GM12892 (cell line): ENCODE measurements at places on chromosomes 11 and 22.

DNA sequence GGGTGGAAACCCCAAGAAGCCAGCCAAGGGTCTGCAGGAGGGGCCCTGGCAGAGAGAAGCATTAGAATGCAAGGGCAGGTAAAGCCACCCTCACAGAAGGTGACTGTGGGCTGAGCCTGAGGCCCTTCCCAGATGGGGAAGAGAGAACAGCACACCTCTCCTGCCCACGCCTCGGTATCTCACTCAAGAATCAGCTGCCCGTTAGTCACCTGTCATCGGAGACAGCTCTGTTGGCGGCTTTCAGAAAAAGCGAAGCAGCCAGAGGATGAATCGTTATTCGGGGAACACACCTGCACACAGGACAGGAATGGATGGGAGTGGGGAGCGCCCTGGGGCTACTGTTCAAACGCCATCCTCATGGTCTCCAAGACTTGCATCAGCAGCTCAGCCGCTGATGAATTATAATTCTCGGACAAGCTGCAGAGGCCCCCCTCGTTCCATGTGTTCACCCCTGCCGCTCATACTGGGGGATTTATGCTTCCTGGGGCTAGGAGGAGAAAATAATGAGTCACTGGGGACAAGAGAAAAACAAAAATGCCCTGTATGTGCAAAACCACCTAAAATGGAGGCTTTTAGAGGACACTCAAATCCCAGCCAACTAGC, 21.6 kb upstream of the TMA7B start:
- DNase-seq, result no peak

GRCh38 chr11:64156235-64157011, 9.5 kb downstream of the MACROD1 start:
- DNase-seq, result no peak

DNA sequence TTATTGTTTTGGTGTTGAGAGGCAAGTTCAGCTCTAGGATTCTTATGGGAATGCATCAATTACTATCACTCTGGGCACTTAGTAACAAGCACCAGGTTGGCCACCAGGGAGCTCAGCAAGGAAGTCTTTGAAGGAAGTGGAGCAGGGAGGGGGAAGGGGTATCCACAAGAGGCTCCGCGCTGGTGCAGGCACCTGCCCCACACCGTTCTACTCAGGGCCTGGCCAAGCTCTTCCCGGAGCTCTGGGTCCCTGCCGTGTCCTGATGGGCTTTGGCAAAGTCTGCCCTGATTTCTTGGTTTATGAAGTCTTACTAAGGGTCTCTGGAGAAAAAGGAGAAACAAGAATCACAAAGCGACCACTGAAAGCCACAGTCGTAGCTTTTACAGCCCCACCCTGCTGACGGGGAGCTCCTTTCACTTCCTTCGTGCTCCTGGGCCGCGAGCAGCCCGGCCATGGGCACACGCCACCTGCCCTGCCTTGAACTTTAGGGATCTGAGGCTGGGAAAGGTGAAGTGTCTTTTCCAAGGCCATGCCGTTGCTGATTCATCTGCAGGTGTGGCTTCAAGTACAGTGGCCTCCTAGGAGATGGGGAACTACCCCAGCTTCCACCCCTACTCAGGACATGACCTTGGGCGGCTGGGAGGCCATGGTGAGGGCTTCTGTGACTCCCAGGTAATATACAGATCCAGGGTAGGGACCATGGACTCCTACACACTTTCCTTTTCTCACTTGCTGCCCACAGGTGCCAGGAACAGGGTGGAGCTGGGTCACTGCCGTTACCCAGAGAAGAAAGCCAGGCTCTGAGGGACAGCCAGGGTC, 15.9 kb upstream of the LRRC32 start:
- peak; percentile 61 for DNase-seq

DNA sequence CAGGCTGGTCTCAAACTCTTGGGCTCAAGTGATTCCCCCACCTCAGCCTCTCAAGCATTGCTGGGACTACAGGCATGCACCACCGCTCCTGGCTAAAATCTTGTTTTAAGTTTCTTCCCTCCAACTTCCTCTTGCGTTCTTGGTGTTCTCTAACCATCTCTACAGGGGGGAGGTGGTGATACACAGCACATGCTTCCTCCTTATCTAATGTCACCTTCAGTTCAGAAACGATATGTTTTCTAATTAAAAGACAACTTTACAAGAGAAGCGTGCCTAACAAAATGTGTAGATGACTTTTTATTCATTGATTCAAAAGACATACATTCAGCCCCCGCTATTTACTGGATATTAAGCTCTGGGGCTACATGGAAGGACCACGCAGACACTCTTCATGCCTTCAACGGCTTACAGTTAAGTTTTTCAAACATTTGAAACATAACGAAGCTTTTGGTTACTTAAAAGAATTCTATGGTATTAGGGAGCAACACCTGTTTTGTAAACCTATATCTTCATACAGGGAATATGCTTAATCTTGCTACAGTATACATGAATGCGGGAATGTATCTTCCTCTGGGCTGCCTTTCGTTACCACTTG, 933 bp upstream of the DLAT start:
- peak; percentile 11 for DNase-seq

DNA sequence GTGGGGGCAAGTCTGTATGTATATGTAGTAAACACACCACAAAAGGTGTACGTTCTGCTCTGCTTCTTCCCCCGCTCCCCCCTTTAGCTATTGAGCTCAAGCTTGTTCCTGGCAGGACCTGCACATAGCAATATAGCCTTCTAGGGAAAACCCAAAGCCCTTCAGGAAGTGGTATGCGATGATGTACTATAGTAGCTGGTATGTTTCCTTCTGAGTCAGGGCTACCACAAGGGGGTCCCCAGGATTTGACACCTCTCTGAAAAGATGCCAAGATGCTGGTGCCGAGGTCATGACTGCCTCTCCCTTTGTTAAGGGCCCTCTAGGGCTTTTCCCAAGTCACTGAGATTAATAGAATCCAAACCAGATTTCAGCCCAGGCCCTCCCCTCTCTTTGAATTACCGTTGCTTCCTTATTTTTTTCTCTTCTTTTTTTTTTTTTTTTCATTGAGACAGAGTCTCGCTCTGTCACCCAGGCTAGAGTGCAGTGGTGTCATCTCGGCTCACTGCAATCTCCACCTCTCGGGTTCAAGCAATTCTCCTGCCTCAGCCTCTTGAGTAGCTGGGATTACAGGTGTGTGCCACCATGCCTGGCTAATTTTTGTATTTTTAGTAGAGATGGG, 268.4 kb downstream of the ETS1 start:
- DNase-seq, result no peak

DNA sequence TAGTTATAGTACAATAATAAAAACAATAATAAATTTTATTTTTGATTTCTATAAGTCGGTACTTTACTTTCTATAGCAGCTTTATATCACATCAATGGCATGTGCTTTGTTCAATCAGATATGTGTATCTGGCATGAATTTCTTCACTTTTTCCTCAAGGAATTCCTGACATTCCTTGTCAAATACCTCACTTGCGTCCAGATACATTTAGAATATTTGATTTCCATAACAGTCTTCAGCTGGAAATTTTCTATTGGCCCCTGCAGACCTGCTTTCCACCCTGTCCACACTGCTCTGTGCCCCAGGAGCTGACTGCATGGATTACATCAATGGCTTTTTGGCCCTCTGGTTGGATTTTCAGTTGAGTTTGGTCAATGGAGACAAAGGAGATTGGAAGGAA, 93.2 kb downstream of the FAR1 start:
- no peak for DNase-seq

GRCh38 chr11:93013646-93014045, 44.2 kb downstream of the MTNR1B start:
- no peak for DNase-seq

DNA sequence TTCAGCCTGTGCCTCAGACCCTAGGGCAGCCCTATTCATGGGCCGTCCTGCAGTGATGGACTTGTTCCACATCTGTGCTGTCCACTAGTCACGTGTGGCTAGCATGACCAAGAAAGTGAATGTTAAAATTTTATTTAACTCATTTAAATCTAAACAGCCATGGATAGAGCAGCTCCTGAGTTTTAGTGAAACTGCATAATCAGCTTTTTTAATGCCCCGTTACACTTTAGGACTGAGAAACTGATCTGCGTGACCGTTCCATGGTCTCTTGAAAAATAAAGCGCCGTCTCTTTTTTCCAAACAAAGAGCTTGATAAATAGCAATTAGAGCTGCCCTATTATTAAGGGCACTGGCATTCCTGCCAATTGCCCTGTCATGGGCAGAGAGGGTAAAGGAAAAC, 76.5 kb upstream of the SNX19 start:
- no peak for DNase-seq

- no peak for DNase-seq
Observed at GRCh38 chr22:32342977-32343376, 14.7 kb upstream of the RFPL3 start.

DNA sequence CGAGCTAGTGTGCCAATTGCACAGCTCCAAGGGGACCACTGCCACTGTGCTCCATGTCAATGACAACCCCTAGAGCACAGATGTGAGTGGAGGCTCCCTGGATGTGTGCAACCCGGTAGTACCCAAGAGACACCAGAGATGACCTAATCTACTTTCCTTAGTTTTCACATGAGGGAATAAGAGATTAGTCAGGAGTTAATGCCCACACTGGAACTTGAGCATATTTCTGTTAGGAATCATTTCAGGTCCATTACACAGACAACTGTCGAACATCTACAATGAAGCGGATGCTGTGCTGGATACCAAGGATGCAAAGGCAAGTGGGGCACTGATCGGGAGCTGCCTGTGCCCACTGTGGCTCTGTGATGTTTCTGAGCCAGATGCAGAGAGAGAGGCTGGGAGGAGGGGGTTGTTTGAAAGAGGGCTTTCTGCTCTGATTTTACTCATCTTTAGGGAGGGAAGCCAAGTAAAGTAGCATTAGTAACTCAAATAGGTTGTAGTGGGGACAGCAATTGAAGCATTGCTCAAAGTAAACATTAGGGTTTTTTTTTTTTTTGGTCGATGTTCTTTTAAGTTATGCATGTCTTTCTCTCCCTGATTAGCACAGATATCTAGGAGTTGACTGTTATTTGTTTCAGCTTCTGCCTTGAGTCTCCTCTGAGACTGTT, 82.5 kb upstream of the SORL1-AS1 start:
- DNase-seq, result no peak

- no peak for DNase-seq
Observed at GRCh38 chr11:17724020-17724908, 4.9 kb downstream of the MYOD1 start.

GRCh38 chr11:75140269-75141138, 10.4 kb upstream of the SLCO2B1 start:
- DNase-seq, result peak; percentile 61

DNA sequence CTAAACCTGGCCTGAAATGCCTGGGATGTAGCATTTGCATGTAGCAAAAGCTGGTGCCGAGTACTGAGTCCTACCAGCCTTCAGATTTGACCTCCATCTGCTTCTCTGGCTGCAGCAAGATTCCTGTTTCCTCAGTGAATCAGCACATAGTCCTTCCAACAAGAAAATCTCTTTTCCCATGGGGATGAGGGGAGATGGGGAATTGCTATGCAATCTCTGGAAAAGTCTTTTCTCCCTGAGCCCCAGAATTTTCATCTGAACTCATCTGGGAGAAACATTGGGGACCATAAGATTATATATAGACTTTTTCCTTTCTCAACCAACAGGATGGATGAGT, 32.0 kb upstream of the YWHAH start:
- DNase-seq, result no peak

DNA sequence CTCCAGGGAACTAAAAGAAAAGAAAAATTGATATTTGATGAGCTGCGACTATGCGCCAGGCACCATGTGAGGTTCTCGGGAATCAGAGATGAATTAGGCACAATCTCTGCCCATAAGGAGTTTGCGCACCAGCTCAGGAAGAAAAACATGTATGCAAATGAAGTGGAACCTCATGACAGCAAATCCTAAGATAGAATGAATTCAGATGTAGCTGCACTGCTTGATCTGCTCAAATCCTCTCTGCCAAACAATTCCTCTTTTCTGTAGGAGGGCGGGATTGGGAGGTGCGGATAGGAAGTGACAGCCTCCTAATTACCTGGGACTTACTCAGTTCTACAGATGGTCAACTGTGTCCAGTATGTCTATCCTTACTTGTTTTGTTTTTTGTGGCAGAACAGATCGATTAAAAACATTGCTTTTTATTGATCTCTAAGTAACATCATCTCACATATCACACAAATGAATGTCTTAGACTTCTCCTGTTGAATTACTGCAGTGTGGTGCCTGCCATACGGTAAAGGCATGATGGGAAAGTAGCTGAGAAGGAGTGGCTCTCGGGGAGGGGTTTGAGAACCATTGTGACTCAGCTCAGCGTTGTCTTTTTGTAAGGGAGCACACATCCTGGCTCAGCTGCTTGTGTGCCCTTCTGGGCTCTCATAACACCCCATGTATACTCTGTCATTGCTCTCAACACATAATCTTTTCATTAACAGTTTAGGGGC, 13.9 kb downstream of the CRTAM start:
- no peak for DNase-seq

DNA sequence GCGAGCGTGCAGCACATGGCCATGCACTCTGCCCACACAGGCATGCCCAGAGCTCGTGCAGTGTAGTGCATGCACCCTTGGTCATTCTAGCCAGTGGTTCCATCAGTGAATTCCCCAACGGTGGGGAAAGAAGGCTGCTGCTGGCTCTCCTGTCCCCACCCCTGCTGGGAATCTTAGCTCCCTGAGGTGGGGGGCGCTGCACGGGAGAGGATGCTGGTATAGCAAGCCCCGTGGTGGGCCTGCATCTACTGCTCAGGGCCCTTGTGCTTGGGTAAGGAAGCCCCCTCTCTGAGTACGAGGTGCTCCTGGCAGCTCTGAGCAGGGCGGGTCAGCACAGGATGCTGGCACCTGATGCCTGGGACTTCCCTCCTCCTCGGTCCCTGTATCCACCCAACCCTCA, 18.5 kb upstream of the BAIAP2L2 start:
- no peak for DNase-seq

DNA sequence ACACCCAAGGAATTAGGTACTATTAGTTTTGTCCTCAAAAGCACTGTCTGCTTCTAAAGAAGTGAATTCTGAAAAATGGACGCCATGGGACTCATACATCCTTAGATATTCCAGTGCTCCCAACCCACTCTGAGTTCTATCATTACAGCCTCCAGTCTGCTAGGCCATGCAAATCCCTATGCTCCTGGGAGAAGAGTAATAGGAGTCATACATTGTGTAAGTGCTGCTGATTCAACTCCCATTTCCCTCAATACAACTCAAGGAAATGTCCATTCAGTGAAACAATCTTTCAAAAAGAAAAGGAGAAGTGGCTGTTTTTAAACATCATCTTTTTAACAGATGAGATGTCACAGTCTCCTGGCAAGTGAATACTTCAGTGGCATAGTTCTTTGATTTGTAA, 590.2 kb upstream of the LRRC4C start:
- DNase-seq, result no peak

- DNase-seq, result no peak
Observed at GRCh38 chr11:2847561-2847960, 38.0 kb downstream of the CDKN1C start.

GRCh38 chr11:68173926-68174325, 39.2 kb downstream of the KMT5B start:
- no peak for DNase-seq
